ENCODE measurements at places on chromosomes 4 and X.

GRCh38 chr4:158941895-158942294, 161.0 kb upstream of the RAPGEF2 start:
- no peak for DNase-seq

DNA sequence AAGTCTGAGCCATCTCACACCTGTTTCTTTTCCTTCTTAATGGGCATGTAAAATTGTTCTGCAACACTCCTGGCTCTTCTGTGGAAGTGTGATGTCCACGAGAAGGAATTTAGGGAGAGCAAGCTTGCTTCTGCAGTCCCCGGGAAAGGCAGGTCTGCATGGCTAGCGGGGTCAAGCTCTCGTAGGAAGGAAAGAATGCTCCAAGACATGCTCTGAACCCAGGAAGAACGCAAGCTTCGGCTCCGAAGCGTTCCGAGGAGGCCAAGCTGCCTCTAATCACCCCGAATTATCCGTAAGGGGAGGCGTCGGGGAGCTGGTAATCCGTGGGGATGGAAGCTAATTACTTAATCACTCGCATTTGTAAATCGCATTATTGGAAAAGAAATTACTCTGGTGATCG, 177.7 kb downstream of the CRLF2 start:
- no peak for DNase-seq

DNA sequence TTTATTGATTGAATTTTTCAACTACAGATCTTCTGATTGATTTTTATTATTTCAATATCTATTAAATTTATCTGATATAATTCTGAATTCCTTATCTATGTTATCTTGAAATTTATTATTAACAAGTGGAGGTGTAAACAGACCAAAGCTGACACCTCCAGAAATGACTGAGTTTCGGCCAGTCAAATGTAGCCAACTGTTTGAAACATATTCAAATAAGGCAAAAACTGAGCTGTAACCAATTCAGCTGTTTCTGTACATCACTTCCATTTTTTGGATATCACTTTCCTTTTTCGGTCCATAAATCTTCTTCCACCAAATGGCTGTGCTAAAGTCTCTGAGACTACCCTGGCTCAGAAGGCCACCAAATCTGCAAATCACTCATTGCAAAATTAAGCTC, 2127.3 kb upstream of the AGA start:
- DNase-seq = no peak

DNA sequence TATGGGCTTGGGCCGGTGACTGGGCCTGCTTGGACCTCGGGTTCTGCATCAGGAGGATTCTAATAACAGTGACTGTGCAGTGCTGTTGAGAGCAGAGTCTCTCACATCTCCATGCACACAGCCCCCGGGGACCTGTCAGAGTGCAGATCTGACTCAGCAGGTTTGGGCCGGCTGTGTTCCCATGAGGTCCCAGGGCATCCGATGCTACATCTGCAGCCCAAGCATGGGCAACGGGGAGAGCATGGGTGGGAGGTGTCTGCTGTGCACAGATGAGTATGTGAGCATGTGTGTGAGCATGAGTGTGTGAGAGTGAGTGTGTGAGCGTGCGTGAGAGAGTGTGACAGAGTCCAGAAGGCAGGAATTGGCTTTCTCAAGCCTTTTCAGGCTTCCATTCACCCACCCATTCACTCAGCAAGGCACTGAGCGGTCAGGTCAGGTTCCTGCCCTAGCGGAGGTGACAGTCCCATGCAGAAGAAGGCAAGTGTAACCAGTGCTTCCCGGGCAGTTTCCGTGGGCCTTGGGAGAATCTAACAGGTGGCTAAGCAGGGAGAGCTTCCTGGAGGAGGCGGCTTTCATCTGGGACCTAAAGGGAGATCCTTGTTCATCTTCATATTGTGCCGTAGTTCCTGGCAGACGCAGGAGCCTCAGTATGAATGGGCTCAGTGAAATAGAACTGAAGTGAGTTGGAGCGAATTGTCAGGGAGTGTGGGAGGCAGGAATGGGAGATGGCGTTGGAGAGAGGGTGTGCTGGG, 62.6 kb downstream of the SORCS2 start:
- no peak for DNase-seq

DNA sequence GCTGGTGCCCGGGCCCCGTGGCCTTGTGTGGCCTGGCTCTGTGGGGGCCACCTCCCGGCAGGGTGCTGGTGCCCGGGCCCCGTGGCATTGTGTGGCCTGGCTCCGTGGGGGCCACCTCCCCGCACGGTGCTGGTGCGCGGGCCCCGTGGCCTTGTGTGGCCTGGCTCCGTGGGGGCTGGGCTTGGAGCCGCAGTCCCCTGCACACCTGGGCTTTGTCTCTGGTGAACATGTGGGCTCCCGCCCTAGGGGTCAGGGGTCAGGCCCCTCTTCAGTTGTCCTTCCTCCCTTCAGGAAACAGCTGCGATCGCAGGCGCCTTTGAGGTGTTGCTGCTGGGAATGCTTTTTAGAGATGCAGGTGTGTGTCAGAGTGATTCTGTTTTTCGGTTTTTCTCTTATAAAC, 17.2 kb downstream of the UVSSA start:
- DNase-seq = no peak

DNA sequence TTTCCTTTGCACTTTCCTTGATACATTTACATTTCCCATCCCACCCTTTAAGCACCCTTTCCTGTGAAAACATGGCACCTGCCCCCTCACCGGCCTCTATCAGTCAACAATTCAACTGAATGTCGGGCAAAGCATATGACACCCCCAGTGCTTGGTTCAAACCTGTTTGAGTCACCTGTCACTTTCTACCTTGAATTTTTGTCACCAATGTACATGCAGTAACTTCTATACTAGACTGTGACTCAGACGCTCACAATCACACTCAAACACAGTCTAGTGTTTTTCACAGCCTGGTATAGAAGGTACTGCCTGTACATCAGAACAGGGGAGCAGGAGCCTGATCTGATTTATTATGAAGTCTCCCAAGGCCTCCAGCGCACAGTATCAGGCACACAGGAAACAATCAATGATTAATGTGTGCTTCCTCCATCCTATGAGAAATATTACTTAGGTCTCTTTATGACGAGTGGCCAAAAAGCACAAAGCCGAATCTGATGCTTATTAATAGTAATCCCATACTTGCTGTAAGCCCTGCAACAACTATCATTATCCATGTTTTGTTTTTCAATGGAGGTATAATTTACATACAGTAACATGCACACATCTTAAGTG, 49.2 kb upstream of the FAM9C start:
- DNase-seq = no peak

DNA sequence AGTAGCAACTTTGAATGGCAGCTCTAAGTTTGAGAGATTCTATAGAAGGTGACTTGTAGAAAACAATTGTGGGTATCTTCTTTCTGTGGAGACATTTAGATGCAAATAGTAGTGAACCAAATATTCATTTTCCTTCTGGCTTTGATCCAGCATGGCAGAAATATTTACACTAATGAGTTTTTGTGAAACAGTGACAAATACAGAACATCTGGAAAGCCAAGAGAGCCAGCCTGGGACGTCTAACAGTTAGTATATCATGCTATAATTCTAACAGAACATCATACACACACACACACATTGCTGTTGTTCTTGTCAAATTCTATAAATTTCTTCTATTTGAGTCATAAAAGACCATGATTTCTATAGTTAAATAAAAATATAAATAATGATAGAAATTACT, 1777.9 kb downstream of the ARAP2 start:
- no peak for DNase-seq

GRCh38 chr4:62560858-62561257, 1360.7 kb downstream of the ADGRL3 start:
- DNase-seq = no peak

DNA sequence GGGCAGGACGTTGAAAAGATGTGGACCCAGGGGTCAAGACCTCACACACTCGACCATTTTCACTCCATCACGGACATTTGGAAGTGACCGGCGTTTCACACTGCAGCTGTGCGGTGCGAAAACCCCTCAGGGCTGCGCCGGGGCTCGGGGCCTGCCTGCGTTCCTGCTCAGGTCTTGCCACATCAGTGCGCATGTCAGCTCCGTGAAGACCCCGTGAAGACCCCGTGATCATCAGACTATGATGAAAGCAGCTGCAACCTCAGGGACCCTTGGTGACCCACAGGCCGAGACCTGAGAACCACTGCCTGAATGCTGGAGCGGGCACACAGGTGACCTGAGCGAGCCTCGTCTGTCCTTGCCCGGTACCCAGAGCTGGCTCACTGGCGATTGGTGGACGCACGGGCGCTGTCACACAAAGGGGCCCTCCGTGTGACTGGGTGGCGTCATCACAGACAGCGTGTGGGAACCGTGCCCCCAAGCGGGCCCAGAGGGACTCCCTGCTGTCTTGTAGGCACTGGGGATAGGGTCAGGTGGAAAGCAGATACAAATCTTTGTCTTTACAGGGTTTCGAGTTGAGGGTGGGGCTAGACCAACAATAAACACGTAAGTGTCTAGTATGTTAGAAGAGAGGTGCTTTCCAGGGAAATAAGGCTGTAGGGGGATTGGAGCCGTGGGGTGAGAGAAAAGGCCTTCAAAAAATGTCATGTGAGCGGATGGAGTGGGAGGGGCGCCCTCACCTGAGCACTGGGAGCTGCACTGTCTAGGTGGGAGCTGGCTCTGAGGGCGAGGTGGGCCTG, 12.7 kb downstream of the MSANTD1 start:
- no peak for DNase-seq

- no peak for DNase-seq
Observed at GRCh38 chr4:165461159-165461821, 82.5 kb downstream of the CPE start.

- no peak for DNase-seq
Observed at GRCh38 chr4:57981123-57981522, 870.9 kb upstream of the IGFBP7 start.

DNA sequence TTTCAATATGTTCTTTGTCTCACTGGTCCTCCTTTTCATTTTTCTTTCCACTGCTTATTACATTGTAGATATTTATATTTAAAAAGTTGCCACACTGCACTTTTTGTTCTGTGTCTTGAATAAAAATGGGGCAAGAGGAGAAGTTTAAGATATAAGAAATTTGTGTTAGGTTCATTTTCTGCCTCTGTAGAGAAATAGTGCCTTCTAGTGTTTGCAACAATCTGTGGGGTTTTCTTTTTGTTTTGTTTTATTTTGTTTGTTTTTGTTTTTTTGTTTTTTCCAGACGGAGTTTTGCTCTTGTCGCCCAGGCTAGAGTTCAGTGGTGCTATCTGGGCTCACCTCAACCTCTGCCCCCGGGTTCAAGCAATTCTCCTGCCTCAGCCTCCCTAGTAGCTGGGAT, 20.1 kb upstream of the SMIM14 start:
- no peak for DNase-seq

- no peak for DNase-seq
Observed at GRCh38 chrX:16067886-16068515, 55.4 kb upstream of the GRPR start.

- no peak for DNase-seq
Observed at GRCh38 chrX:16851827-16852226, 18.3 kb downstream of the RBBP7 start.

- DNase-seq = no peak
Observed at GRCh38 chrX:40772290-40772689, 36.9 kb upstream of the MED14 start.

- DNase-seq = no peak
Observed at GRCh38 chr4:153541456-153542096, 75.4 kb downstream of the TMEM131L start.

DNA sequence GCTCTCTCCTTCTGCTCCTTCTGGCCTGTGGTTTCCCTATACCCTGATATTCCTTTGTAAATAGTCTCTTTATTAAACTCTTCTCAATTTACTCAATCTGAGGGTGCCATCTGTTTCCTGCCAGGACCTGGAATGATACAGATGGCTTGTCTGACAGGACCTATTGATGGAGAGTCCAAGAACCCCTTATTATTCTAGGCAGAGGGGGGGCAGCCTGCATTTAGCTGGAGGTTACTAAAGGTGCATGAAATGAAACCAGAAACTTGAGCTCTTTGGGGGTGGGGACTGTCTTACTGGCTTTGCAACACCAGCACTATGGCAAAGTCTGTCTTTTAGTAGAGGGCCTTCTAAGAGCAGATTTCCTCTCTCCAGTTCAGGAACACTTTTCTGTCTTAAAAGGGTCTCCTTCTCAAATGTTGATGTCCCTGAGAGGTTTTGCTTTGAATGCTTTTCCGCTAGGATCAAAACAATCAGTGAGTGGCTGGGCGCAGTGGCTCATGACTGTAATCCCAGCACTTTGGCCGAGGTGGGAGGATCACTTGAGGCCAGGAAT, 162.5 kb upstream of the MED14 start:
- no peak for DNase-seq

GRCh38 chr4:31189938-31190337, 469.8 kb downstream of the PCDH7 start:
- no peak for DNase-seq

DNA sequence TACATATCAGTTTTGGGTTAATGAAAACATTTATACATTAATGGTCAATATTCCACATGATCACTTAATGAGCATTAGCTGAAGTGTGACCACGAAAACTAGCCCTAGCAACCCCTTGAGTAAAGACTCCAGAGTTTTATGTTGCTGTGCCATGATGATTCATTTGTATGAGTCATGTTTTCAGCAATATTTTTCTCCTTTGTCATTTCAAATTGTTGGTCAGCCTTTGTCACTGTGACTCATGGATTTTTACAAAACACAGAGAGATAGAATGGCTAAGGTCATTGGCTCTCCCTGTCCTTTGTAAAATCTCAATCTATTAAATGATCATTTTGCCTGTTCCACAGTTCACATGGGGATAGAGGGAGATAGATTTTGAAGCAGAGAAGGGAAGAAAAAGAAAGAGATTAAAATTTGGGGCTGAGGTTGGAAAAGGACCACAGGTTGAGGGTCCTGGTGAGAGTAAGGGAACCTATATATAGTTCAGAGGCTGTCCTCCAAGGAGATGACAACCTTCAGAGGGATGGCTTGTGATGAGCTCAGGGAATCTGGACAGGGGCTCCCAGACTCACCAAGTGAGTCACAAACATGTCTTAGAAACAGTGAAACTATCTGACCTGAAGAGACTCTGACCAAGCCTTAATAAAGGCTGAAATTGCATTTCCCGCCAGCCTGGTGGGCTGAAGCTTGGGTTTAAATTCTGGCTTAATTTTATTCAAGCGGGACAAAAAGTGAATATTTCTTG, 25.6 kb downstream of the NR0B1 start:
- DNase-seq = no peak

DNA sequence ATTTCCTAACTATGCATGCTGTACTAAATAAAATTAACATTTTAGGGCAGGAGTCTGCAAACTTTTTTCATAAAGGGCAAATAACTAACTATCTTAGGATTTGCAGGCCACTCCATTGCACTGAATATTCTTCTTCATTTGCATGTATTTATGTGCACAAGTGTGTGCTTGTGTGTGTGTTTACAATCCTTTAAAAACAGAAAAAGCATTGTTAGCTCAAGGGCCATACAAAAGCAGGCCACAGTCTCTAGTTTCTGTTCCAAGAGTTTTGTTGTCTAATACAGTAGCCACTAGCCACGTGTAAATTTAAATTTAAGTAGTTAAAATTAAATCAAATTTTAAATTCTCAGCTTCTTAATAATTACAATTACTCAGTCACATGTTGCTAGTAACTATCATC, 621.8 kb downstream of the TMA16 start:
- DNase-seq = no peak

Data from left colon (tissue), 2 donors.